NB4 (cell line): ENCODE measurements at places on chromosomes 7 and 10.
A peak's percentile ranks its signal among the peaks of the same experiment; 100 is the strongest.

GRCh38 chr10:7193369-7193768 lies 217.5 kb downstream of the SFMBT2 start:
- no peak for DNase-seq

- DNase-seq = no peak
These were observed 53.6 kb downstream of the TMEM130 start for GRCh38 chr7:98816241-98816640.

GRCh38 chr7:16202303-16202702 lies 219.0 kb downstream of the CRPPA start:
- DNase-seq = no peak

DNA sequence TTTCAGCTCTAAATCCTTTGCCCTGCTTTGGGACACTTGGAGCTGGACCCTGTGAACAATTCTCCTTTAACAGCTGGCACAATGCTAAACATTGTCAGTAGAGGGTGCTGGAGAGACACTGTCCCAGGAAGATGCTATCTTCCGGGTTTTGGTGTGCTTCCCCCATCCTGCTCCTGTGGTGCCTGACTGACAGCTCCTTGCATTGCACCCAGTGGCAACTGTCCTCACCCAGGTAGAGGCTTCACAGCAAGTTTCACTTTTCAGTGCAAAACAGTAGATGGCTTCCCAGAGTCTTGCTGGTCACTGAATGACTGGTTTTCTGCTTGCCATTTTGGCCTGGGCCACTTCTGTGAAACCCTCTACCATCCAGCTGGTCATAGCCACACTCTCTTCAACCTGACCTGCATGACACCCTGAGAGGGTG lies 77.3 kb downstream of the CDC14C start:
- peak; percentile 69 for DNase-seq

DNA sequence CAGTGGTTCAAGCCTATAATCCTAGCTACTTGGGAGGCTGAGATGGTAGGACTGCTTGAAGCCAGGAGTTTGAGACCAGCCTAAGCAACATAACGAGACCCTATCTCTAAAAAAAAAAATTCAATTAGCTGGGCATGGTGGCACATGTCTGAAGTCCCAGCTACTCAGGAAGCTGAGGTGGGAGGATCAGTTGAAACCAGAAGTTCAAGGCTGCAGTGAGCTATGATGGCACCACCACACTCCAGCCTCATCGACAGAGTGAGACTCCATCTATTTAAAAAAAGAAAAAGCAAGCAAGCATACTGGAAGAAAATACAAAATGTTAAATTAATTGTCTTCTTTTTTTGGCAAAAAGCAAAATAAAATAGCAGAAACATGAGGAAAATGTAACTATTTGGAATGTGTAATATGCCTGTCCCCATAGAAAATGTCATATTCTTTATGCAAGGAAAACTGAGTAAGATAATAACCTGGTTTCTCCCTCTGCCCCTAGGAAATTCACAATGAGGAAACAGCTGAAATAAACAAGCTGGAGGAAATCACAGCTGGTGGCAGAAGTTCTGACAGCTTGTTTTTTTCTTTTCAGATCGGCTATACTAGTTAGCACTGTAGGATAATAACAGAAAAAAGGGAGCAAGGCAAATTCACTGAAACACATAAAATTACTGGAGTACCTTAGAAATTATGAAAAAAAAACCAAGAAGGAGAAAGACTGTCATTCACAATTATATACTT lies 48.5 kb downstream of the HERPUD2 start:
- peak; percentile 18 for DNase-seq

GRCh38 chr7:80707318-80707717 lies 68.9 kb downstream of the CD36 start:
- no peak for DNase-seq

GRCh38 chr10:132417257-132417910 lies 20.4 kb downstream of the PWWP2B start:
- DNase-seq = no peak

- no peak for DNase-seq
These were observed 25.7 kb upstream of the LMBR1 start for GRCh38 chr7:156918635-156919034.

DNA sequence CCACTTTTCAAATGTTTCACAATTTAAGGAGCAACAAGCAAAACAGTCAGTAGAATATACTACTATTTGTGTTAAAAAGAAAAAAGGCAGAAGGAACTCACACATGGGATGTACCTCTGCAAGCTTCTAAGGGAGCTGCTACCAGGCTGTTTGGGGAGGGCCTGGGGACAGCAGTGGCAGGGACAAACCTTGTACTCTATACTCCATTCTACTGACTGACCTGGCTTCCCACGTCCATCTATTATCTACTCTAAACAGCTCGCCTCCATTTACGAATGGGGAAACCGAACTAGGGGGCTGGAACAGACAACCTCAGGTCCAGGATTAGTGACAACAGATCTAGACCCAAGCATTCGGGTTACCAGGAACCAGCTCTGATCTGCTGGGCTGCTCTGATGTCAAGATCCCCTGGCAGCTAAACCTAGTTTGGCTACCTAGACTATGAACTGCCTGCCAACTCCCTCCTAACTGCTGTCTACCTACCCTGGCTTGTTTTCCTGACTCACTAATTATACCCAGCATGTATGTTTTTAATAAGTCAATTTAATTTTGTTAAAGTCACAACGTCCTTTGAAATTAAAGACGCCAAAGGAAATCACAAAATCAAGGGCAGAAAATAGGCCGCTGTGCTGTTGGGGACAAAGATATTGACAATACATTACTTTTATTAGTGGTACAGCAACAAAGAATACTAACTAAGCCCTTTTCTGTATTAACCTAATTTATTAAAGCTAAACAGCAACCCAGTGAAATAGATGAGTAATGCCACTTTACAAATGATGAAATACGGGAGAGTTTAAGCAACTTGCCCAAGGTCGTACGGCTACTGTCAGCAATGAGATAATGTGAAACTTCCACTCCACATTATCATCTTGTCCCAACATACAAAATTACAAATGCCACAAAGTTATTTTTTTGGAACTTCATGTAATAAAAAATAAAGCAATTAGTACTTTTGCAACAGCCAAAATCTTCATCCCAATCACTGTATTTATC lies 5.3 kb downstream of the PSAP start:
- DNase-seq = no peak

DNA sequence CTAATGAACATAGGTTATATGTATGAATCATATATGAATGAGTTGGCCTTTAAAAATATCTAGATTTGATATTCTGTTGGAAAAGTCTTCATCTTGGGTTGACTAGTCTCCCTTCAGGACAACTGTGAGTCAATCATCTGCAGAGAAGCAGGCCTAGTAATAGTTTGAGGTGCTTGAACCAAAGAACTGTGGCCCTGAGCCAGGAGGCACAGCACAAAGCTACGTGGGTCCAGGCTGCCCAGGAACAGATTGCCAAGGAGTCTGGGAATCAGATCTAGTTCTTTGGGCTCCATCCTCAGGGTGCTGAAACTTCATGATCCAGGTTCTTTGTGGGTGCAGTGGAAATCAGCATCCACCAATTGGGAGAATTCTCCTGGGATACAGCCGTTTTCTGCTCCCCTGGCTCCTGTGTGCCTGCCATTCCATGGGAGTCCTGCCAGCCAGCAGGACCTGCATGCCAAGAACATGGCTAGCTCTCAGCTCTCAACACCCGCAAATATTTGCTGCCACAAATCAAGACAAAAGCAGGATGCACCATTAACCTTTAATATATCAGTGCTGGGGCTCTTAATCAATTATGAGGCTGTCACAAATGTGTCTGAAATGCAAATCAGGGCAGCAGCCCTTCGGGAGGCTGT lies 709.0 kb downstream of the GRID1 start:
- DNase-seq = no peak
